ENCODE measurements at places on chromosomes 2 and 18. TPM values are rescaled to one million over a fixed set of nuclear protein-coding genes. Genes with fewer than 3 reads are reported as not detected.

DNA sequence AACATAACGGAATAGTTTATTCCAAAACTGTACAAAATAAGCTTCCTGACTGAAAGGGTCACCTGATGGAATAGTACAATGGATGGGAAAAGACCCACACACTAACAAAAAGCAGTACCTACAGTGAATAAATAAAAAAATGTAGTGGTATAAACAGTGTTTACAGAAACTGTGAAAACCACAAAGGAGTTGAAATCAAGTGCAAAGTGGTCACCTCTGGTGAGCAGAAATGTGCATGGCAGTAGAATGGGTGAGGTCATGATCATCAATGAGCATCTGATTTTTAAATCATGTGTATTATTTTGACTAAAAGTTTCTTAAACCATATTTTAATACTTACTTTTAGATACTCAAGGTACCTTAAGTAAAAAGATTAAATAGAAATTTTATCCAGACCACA is 11.4 kb downstream of the WDSUB1 start:
- DNase-seq: no peak

The EFR3B gene
- 0.39 TPM for total RNA-seq

DNA sequence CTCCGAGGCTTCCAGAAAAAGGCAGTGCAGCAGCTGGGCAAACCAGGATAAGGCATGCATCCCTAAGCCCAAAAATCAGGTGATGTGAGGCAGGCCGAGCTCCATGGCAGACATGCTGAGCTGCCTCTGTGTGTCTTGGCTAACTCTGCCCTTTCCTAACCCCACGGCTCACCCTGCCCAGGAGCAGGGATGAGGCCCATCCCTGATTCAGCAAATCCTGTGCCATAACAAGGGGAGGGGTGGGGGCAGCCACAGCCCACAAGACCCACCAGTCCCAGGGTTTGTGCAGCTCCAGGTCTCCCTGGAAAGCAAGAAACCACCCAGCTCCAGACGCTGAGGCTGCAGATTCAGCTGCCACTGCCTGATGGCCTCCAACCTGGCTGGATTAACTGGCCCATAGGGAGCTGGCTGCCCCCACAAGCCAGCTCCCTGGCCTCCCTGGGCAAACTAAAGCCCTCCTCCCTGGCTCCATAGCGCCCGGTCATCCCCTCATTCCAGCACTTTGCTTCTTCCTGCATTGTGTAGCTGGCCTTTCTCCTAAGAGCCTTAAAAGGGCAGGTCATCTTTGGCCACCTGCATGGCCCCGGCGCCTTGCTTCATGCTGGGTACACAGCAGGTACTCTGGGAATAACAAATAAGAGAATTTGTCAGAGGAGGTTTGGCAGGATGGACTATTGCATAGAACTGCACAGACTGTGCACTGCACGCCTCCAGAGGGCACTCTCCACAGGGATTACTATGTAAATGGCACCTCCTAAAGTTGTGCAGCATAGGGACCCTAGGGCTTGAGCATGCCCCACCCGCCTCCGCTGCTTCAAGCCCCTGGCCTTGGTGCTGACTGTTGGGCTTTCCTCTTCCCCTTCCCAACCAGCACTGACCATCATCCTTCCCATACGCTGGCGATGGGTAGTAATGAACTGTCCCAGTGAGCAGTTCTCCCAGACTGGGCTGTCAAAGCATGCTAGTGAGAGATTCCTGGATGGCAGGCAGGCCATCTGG is 10.7 kb downstream of the STEAP3 start:
- DNase-seq: peak; percentile 59

The IL1F10 gene
- total RNA-seq: not detected

GRCh38 chr2:138818556-138818955 is 38.4 kb upstream of the NXPH2 start:
- no peak for DNase-seq
